Hematopoietic multipotent progenitor cell treated with erythropoietin and hydrocortisone succinate and interleukin-3 and kit ligand, for 17 days (in vitro differentiated cells): ENCODE measurements at places on chromosomes 7 and 10.

DNA sequence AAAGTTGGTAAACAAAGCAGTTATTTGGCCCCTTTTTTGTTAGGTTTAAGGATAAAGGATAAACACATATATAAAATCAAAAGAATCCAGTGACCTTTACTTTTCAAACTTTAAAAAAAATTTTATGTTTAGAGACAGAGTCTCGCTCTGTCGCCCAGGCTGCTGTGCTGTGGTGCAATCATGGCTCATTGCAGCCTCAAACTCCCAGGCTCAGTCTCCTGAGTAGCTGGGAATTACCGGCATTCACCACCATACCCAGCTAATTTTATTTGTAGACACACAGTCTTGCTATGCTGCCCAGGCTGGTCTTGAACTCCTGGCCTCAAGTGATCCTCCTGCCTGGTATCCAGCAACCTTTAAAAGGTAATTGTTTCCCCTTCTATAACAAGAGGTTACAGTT lies 31.3 kb downstream of the GNA12 start:
- no peak for DNase-seq

- DNase-seq: no peak
Measured at GRCh38 chr7:71659622-71660021, 527.7 kb downstream of the GALNT17 start.

DNA sequence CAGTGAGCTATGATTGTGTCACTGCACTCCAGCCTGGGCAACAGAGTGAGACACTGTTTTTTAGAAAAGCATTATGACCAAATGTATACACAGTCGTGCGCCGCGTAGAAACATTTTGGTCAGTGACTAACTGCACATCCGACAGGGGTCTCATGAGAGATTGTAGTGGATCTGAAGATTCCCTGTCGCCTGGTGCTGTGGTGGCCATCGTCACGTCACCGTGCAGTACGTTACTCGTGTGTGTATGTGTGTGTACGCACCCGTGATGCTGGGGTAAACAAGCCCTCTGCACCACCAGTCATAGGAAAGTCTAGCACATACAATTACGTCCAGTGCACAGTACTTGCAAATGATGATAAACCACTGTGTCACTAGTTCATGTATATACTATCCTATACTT lies 109.4 kb downstream of the ELFN1 start:
- no peak for DNase-seq

- DNase-seq: no peak
Measured at GRCh38 chr7:116527521-116527920, 2.7 kb downstream of the CAV1 start.

DNA sequence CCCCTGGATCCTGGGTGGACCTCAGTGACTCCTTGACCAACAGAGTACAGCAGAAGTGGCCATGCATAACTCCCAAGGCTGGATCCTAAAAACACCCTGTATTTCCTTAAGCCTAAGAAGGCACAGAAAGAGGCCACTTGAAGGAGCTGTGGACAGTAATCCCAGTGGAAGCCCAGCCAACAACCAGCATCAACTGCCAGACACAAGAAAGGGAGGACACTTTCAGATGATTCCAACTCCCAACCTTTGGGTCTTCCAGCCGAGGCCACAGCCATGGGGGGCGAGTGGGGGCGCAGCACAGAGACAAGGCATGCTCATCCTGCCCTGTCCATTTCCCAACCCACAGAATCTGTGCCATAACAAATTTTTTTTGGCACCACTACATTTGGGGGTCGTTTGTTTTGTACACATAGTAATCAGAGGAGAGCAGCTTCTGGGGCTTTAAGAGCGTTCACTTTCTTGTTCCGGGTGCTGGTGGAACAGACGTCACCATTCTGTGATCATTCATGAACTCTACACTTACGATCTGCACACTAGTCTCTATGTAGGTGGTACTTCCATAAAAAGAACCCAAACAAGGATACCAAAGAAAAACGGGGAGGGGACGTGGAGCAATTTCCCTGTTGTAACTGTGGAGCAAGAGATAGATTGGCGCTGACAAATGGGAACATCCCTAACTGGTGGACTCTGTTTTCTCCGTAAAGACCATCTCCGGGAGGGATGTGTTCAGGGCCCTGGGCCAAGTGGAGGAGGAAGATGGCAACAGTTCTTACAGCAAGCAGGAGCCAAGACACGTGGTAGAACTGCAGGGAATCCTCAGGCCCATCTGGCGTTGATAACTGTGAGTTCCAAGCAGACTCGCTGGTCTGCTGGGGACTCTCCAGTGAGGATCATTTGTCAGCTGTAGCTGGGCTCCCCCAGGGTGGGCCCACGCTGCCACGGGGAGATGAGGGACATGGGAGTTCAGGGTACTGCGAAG lies 6.0 kb upstream of the SLC29A3 start:
- no peak for DNase-seq

DNA sequence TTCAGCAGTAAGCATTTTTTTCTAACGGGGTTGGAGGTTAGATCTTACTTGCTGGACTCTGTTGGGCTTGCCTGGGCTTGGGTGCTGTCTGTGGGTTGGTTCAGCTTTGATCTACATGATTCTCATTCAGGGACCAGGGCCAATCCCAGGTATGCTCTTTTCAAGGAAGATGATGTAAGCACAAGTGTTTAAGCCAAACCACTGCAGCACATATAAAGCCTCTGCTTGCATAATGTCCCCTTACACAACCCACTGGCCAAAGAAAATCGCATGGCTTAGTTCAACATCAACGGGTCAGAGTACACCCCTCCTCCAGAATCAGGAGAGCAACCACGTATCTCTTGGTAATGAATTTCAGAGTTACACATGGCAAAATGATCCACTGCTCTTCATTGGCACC lies 83.9 kb downstream of the DNAJB9 start:
- no peak for DNase-seq

- no peak for DNase-seq
Measured at GRCh38 chr7:134789967-134790685, 10.7 kb downstream of the CALD1 start.

- no peak for DNase-seq
Measured at GRCh38 chr10:14396411-14397048, 65.8 kb upstream of the FRMD4A start.

GRCh38 chr7:101362334-101363195 lies at the start of gene COL26A1:
Gene COL26A1 (plus strand): TSS chr7:101362875. CDS start chr7:101363033, 158 bp downstream.
- DNase-seq: no peak

DNA sequence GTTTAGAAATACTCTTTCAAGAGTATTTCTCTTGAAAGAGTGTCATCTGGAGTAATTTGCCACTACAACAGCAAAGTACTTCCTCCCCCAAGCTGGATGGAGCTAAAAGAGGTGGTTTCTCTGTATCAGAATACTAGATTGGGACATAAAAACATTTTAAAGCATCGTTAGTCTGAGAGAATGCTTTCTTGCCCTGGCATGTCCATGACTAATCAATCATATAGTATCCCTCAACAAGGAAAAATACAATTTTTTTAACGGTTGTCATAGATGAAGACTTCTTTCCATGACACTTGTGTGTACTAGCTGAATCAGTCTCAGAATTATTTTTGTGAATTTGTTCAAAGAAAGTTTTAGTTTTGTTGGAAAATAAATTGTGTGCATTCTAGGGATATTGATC lies 237.9 kb downstream of the NEBL start:
- no peak for DNase-seq

- no peak for DNase-seq
Measured at GRCh38 chr7:80775482-80775881, 137.0 kb downstream of the CD36 start.

DNA sequence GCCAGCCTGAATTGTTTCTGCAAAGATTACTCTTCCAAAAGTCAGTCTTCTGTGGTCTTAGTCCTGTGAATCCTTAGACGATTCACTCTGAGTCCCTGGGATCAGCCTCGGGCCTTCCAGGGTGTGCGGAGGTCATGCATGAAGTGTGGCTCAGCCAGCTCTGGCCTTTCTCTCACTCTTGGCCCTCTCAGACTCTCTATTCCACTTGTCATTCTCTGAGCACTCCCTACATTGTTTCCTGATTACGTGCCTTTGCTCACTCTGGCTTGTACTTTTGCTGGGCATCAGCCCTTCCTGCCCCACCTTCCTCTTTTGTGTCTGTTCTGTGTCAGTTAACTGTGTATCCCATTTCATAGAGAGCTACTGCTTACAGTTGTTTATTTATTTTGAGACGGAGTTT lies 36.0 kb downstream of the CCNY start:
- DNase-seq: no peak

GRCh38 chr10:13371897-13372470 lies 23.9 kb upstream of the SEPHS1 start:
- peak; percentile 67 for DNase-seq

- peak; percentile 84 for DNase-seq
Measured at GRCh38 chr7:38222481-38223096, 44.5 kb downstream of the STARD3NL start.

DNA sequence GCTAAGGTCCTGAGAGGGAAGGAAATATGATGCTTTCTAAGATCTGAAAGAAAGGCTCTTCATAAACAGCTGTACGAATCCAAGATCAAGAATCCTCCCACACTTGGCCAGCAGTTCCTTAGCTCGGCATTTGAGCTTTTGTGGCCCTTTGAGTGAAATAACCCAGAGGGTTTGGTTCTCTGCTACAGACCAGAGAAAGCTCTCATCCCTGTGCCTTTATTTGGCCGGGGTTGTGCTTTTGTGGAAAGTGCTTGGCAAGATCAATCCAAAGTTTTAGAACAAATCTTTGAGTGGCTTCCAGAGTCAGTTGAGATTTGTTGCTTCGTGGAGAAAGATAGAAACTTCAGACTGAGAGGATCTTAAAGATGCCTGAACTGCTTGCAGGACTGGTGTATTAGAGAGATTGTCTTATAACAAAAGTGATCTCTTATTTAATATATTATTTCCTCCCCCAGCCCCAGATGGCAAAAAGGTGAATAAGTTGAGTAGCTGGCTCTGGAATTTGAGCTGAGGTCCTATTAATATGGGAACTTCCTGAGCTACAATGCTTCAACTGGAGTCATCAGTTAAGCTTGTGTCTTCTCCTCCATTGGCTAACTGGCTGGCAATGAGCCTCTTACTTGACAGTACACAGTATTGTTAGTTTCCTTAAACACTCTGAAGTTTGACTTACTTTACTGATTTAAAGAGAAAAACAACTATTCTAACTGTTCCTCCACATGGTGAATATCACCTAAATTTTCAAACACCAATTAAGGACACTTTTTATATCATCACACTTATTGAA lies 687.3 kb downstream of the MAGI2 start:
- DNase-seq: no peak

GRCh38 chr7:77799078-77799964 lies 748 bp downstream of the PHTF2 start:
- peak; percentile 17 for DNase-seq

DNA sequence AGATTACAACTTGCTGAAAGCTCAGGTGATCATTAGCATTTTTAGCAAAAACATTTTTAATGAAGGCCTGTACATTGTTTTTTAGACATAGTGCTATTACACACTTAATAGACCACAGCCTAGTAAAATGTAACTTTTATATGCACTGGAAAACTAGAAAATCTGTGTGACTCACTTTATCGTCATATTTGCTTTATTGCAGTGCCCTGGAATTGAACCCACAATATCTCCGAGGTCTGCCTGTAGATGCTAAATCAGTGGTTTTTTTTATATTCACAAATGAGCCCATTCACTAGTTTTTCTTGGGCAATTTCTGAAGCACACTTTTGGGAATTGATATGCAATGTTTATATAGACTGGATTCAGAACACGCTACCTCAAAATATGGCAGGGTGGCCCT lies 105.1 kb downstream of the PTPRN2 start:
- no peak for DNase-seq

- DNase-seq: no peak
Measured at GRCh38 chr10:130606001-130606405, 469.8 kb downstream of the GLRX3 start.

GRCh38 chr7:117020591-117020973 lies 67.3 kb downstream of the ST7 start:
- no peak for DNase-seq

- no peak for DNase-seq
Measured at GRCh38 chr7:142894985-142895593, 9.5 kb upstream of the TRPV6 start.

DNA sequence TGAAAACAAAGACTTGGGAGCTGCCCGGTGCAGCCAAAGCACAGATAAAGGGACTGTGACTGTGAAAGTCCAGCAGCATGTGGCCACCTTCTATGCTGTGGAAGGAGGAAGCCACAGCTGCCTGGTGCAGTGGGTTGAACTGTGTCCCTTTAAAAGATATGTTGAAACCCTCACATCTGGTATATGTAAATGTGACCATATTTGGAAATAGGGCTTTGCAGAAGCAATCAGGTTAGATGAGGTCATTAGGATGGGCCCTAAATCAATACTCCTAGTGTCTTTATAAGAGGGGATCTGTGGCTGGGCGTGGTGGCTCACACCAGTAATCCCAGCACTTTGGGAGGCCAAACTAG lies 136.9 kb downstream of the GLI3 start:
- no peak for DNase-seq

GRCh38 chr7:121992068-121992467 lies 119.1 kb downstream of the PTPRZ1 start:
- no peak for DNase-seq

DNA sequence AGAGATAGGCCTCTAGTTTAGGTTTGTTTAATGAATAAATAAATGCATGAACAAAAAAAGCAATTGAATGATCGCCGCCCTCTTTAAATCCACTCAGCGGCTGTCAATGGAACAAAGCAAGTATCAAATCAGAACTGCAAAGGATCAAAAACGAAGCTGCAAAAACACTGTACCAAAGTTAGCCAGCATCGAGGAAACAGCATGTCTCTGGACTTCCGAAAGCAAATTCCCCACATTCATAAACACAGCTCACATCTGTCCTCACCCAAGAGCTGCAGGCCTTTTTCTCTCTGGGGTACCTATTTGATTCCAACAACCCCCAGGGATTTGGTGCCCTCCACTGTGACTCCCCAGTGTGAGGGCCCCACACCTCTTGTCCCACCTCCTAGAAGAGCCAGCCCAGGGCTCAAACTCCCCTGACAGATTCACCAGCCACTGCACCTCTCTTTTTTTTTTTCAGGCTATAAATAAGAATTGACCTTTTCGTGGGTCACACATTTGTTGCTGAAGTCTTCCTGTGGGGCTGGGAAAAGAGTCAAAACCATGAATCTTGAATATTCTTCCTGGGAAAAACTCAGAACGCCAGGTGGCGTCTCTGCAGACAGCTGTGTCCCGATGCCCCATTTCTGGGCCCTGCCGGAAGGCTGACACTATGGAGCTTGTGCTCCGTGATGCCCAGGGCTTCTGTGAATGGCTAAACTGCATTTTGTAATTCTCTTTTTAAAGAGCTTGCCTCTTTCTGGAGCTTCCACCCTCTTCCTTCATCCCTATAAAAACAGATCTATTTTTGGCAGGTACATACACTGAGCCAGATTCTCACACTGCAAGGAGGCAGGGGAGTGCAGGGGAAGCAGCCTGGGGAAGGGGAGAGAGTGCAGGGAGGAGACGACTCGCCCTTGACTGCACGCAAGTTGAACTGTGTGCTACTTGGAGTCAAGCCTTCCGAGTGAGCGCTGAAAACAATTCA lies 51.7 kb downstream of the HSPA12A start:
- DNase-seq: no peak

DNA sequence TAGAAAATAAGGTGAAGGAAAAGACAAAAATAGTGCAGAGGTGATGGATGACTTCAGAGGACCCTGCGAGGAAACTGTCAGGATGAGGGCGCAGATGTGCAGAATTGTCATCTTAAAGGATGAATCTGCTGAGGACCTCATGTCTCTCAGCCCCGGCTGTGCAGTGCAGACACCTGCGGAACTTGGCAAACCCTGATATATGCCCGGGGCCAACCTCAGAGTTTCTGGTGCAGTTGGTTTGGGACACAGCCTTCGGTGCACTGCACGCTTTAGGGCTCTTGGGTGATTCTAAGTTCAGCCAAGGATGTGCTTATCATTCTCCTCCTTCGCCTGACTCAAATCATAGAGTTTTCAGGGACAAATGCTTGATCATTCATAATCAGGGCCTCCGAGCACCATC lies 310.1 kb downstream of the TCERG1L start:
- no peak for DNase-seq

GRCh38 chr7:14690075-14690474 lies 212.5 kb downstream of the DGKB start:
- no peak for DNase-seq
